ENCODE measurements at places on chromosomes 2 and 18.

DNA sequence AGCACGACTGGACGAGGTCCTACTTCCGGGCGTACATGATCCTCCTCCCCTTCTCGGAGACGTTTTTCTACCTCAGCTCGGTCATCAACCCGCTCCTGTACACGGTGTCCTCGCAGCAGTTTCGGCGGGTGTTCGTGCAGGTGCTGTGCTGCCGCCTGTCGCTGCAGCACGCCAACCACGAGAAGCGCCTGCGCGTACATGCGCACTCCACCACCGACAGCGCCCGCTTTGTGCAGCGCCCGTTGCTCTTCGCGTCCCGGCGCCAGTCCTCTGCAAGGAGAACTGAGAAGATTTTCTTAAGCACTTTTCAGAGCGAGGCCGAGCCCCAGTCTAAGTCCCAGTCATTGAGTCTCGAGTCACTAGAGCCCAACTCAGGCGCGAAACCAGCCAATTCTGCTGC, 24.8 kb downstream of the LYPD1 start:
- no peak for DNase-seq

DNA sequence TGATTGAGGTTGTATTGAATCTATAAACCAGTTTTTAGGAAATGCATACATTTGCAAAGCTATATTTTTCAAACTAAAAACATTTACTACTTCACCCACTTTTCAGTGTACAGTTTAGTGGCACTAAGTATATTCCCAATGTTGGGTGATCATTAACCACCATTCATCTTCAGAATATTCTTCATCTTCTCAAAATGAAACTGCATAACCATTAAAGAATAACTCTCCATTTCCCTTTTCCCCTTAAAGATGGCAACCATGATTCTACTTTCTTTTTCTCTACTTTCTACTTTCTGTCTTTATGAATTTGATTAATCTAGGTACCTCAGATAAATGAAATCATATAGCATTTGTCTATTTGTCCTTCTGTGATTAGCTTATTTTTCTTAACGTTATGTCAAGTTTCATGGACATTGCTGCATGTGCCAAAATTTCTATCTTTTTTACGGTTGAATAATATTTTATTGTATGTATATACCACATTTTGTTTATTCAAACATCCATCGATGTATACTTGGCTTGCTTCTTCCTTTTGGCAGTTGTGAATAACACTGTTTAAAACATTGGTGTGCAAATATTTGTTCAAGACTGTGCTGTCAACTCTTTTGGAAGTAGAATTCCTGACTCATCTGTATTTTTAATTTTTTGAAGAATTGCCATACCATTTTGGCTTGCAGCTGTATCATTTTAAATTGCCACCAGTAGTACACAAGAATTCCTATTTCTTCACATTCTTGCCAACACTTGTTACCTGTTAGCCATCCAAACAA, 104.9 kb downstream of the RPRM start:
- no peak for DNase-seq

- DNase-seq = no peak
These were observed 48.4 kb upstream of the FRZB start for GRCh38 chr2:182914852-182915251.

GRCh38 chr2:32068-32467, 14.2 kb downstream of the FAM110C start:
- DNase-seq = no peak

DNA sequence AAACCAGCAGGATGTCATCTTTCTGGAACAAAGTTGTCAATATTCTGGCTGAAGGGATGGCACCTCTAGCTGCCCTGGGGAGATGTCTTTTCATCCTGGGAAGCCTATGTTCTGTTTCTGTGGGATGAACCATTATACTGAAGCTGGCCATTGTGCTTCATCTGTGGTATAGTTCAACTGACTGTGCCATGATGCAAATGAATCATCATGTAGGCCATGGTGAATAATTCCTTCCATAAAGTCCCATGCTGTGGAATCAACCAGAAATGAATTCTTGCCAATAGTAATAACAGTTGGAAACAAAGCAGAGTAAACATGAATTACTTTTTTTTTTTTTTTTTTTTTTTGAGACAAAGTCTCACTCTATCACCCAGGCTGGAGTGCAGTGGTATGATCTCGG, 64.1 kb upstream of the CNGA3 start:
- DNase-seq = no peak

DNA sequence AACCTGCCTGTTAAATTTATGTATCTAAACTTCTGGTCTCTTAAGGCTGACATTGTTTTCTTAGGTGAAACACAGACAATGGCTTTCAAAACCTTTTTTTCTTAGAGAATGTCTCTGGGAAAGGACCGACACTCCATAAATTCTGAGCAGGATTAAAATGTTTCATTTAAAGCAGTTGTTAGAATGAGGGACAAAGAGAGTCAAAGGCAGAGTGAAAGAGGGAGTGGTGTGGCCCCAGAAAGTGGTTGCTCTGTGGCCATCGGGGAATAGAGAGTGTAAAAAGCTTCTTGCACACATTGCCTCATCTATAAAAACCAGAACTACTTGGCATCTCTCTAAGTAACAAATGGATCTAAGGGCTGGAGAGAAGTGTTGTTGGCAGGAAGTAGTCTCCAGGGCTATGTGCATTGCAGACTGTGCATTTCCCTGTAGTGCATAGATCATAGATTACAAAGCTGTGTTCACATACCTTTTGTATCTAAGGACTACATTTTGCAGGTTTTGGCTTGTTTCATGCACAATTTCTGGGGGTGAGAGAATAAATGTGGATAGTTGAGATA, 3.6 kb downstream of the RPRM start:
- DNase-seq = no peak

- no peak for DNase-seq
These were observed 91.1 kb downstream of the TTC32 start for GRCh38 chr2:19810637-19811036.

GRCh38 chr2:171547720-171548119, 25.4 kb downstream of the CYBRD1 start:
- DNase-seq = no peak

GRCh38 chr2:226376516-226377180, 423.0 kb downstream of the IRS1 start:
- no peak for DNase-seq

- DNase-seq = no peak
These were observed 2043.3 kb upstream of the PIK3C3 start for GRCh38 chr18:39911716-39912115.

All from H1 (cell line).